Stimulated activated CD4-positive, alpha-beta T cell treated with anti-CD3 and anti-CD28 coated beads, Interleukin-1b, Interleukin-23, amount 100 ng/mL, for 24 hours (primary cell): ENCODE measurements at places on chromosomes 5 and 9.

DNA sequence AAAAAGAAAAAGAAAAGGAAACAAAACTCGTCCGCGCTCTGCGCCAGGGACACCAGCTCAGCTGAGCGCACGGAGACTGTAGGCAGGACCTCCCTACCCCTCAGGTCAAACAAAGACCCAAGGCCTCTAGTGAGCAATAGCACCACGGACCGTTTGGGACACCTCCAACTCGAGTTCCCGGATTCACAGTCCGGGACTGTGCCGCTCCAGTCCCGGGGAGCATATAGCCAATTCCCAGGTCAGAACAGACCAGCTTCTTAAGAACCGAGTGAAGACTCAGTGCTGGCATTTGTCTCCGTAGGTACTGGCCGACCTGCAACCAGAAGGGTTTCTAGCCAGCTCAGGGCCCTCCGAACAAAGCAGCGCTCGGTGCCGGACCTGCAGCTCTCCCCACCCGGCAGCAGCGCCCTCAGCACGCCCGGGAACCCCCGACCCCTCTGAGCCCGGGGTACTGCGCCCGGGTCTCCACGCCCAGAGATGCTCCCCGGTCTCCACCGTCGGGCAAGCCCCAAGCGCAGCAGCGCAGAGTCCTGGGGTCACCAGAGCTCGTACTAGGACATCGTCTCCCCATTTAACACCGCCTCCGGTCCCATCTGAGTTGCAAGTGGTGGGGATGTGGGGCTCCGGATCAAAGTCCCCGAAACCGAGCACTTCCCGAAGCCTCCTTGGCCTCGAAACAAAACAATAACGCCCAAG, 591 bp downstream of the ABCA1 start:
- DNase-seq, result no peak

DNA sequence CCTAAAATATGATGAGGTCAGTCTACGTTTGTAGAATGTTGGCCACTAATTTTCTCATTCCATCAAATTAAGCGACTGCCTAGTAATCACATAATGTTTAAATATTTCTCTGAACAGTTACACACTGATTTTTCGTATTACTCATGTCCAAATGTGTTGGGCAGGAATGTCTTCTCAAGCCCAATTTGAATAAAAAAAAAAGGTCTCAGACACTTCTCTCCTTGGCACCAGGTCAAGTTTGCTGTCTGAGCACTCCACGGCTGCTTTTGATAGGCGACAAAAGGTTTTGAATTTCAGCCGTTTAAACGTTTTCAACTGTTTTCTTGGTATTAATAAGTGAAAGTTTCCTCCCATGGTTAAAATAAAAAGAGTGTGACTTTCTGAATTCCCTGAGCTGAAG, 542.1 kb downstream of the IRX1 start:
- no peak for DNase-seq

- DNase-seq, result no peak
Measured at GRCh38 chr9:88988796-88989641, 2.2 kb upstream of the S1PR3 start.

- no peak for DNase-seq
Measured at GRCh38 chr5:122053181-122054109, 24.6 kb downstream of the LOX start.

DNA sequence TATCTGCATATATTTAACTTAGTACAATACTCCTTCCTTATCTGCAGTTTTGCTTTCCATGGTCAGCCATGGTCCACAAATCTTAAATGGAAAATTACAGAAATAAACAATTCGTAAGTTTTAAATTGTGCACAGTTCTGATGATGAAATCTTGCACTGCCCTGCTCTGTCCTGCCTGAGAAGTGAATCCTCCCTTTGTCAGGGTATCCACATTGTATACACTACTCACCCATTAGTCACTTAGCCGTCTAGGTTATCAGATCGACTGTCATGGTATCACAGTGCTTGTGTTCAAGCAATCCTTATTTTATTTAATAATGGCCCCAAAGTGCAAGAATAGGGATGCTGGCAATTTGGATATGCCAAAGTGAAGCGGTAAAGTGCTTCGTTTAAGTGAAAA, 8.3 kb upstream of the YTHDC2 start:
- no peak for DNase-seq

DNA sequence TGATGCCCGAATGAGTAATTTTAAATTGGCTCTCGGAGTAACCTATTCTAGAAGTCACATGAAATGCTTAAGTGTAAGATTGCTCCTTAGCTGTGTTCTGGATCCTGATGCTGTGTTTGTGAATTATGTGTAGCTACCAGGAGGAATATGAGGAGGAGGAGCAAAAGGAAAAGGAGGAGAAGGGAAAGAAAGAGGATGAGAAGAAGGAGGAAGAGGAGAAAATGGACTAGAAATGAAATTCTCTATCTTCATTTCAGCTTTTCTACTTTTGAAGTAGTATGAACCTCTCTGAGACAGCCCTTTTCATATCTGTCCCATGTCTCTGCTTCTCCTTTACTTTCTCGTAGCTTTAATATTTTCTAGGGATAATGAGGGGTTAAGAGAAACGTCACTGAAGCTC, 119.4 kb upstream of the ACTBL2 start:
- no peak for DNase-seq

GRCh38 chr9:116151966-116152381, 1.6 kb upstream of the PAPPA start:
- no peak for DNase-seq

- DNase-seq, result no peak
Measured at GRCh38 chr9:103037508-103038477, 42.7 kb downstream of the CYLC2 start.

DNA sequence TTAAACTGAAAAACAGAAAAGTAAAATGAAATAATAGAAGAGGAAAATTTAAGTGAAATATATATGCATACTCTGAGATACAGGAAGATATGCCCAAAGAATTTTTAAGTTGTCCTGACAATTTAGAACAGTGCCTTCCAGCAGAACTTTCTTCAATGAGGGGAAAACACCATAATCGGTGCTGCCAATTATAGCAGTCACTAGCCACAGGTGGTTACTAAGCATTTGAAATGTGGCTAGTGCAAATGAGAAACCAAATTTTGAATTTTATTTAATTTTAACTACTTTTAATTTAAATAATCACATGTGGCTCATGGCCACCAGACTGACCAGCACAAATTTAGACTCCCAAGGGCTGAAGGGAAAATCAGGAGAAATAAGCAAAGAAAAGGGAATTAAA, 410.6 kb downstream of the RAB3C start:
- DNase-seq, result no peak
